ENCODE measurements at places on chromosomes 3 and 15. TPM values are rescaled to one million over a fixed set of nuclear protein-coding genes. Genes with fewer than 3 reads are reported as not detected.
A peak's percentile ranks its signal among the peaks of the same experiment; 100 is the strongest.

The CYP19A1 gene
- 3.9 TPM for total RNA-seq

The CHRNB4 gene
- not detected for total RNA-seq

The PARP9 gene
- 56.0 TPM for total RNA-seq

- H3K4me1 ChIP-seq, result no peaks in the 10 kb centered on the region
- H3K36me3 ChIP-seq, result no peaks in the 10 kb centered on the region
- no peak overlapping the region for H3K27ac ChIP-seq
- no peaks in the 10 kb centered on the region for H3K27me3 ChIP-seq
- peak; percentile 76 for DNase-seq
These were observed 32.1 kb downstream of the TFDP2 start for GRCh38 chr3:142117056-142117851.

DNA sequence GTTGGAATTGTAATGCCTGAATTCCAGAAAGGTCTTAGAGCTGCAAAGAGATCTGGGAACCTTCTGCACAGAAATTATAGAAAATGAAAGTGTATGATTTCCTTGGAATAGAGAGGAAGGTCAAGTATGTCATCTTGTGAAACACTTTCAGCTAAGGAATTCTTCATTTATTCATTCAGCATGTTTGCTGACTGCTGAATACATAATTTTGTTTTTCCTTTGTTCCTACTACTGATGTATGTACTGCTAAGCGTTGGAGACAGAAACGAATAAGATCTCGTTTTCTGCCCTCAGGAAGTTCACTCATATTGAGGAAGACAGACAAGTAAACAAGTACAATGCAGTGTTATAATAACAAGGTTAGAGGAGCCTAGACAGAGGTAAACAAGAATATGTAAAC lies 14.3 kb upstream of the IL20RB start:
- H3K36me3 ChIP-seq, result no peaks in the 10 kb centered on the region
- H3K4me3 ChIP-seq, result no peak overlapping the region
- no peak overlapping the region for H3K27ac ChIP-seq
- no peaks in the 10 kb centered on the region for H3K27me3 ChIP-seq
- DNase-seq, result no peak
- H3K4me1 ChIP-seq, result peaks cover 5% of the 10 kb centered on the region
